Fibroblast of lung (primary cell): ENCODE measurements at places on chromosomes 11 and 22.

- no peak overlapping the region for H3K4me3 ChIP-seq
- H3K36me3 ChIP-seq = no peaks in the 10 kb centered on the region
- no peaks in the 10 kb centered on the region for H3K4me1 ChIP-seq
- H3K27me3 ChIP-seq = no peaks in the 10 kb centered on the region
These were observed 231.3 kb upstream of the B3GAT1 start for GRCh38 chr11:134643115-134644012.

GRCh38 chr11:61579676-61580270 is 1.1 kb downstream of the SYT7 start:
- DNase-seq = no peak
- H3K27me3 ChIP-seq = peaks cover 16% of the 10 kb centered on the region
- no peak overlapping the region for H3K4me3 ChIP-seq
- H3K4me1 ChIP-seq = no peaks in the 10 kb centered on the region
- no peaks in the 10 kb centered on the region for H3K36me3 ChIP-seq

DNA sequence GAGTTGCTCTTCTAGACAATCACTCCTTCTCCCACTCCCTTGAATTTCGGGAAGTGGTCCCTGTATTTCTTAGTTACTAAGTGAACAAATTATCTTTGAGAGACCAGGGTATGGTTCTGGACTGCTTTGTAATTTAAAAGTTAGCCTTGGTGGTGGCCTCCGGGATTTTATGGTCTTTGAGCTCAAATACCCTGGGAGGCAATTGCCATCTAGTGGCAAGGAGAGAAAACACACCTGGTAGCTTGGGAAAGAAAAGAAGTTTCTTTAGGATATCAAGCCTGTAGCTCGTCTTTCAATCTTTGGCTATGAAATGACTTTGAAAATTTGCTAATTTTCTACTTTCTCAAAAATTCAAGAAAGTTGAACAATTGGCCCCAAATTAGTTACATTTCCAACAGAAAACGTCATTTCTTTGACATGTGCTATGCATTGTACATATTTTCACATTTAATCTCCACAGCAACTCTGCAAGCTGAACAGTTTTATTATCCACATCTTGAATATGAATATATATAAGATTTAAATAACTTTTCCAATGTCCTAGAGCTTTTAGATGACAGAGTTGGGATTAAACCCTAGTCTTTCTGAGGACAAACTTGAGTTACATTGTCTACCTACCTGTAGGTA is 39.1 kb downstream of the MMP27 start:
- H3K36me3 ChIP-seq = no peaks in the 10 kb centered on the region
- no peaks in the 10 kb centered on the region for H3K4me1 ChIP-seq
- no peaks in the 10 kb centered on the region for H3K27me3 ChIP-seq
- DNase-seq = peak; percentile 70
- no peak overlapping the region for H3K27ac ChIP-seq

DNA sequence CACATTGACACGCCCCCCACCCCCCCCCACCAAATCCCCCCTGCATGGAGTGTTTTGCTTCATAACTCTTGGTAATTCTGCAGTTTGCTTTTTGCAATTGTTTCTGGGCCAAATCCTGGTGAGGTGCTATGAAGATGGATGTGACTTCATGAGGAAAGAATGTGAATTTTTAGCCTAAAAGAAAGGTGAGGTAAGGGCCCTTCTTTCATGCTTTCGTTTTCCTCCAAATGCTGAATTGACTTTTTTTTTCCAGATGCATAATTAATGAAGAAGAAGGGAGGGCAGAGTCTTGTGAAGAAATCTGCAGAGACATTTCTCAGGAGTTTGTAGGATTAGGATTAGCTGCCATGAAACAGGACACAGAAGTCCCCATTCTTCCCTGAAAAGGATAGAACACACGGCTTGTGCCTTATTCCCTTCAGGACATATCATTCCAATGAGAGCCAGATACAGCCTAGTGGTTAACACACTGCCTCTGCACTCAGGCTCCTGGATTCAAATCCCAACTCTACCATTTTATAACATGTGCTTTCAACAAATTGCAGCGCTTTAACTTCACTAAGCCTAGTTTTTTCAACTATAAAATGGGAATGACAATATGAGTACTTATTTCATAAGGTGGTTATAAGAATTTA is 19.6 kb upstream of the TBCEL start:
- H3K4me3 ChIP-seq = no peak overlapping the region
- no peaks in the 10 kb centered on the region for H3K4me1 ChIP-seq
- H3K27ac ChIP-seq = no peak overlapping the region
- H3K27me3 ChIP-seq = no peaks in the 10 kb centered on the region

- no peaks in the 10 kb centered on the region for H3K4me1 ChIP-seq
- no peak for DNase-seq
These were observed 9.4 kb upstream of the IGSF9B start for GRCh38 chr11:133966172-133966651.

GRCh38 chr11:44017443-44018126 is 30.2 kb upstream of the ACCSL start:
- no peaks in the 10 kb centered on the region for H3K27me3 ChIP-seq
- peaks cover 30% of the 10 kb centered on the region for H3K4me1 ChIP-seq
- H3K27ac ChIP-seq = no peak overlapping the region
- DNase-seq = no peak

GRCh38 chr22:37259540-37260029 is 15.5 kb upstream of the RAC2 start:
- peak; percentile 61 for DNase-seq
- H3K27me3 ChIP-seq = peaks cover 32% of the 10 kb centered on the region
- H3K36me3 ChIP-seq = no peaks in the 10 kb centered on the region
- no peak overlapping the region for H3K27ac ChIP-seq
- H3K4me1 ChIP-seq = no peaks in the 10 kb centered on the region
- H3K4me3 ChIP-seq = peak overlapping the region; percentile 4

GRCh38 chr11:1691878-1692707 is 4.9 kb upstream of the KRTAP5-6 start:
- no peak overlapping the region for H3K27ac ChIP-seq
- no peaks in the 10 kb centered on the region for H3K4me1 ChIP-seq
- H3K36me3 ChIP-seq = no peaks in the 10 kb centered on the region
- H3K27me3 ChIP-seq = peaks cover 7% of the 10 kb centered on the region
- no peak for DNase-seq

- H3K4me1 ChIP-seq = no peaks in the 10 kb centered on the region
- no peak for DNase-seq
- no peak overlapping the region for H3K4me3 ChIP-seq
- H3K36me3 ChIP-seq = peaks cover 14% of the 10 kb centered on the region
- peaks cover 1% of the 10 kb centered on the region for H3K27me3 ChIP-seq
These were observed 2.3 kb downstream of the GPHA2 start for GRCh38 chr11:64933213-64933934.

- H3K27ac ChIP-seq = no peak overlapping the region
- DNase-seq = no peak
- H3K36me3 ChIP-seq = no peaks in the 10 kb centered on the region
These were observed 14.9 kb upstream of the PPFIA1 start for GRCh38 chr11:70255477-70256116.

DNA sequence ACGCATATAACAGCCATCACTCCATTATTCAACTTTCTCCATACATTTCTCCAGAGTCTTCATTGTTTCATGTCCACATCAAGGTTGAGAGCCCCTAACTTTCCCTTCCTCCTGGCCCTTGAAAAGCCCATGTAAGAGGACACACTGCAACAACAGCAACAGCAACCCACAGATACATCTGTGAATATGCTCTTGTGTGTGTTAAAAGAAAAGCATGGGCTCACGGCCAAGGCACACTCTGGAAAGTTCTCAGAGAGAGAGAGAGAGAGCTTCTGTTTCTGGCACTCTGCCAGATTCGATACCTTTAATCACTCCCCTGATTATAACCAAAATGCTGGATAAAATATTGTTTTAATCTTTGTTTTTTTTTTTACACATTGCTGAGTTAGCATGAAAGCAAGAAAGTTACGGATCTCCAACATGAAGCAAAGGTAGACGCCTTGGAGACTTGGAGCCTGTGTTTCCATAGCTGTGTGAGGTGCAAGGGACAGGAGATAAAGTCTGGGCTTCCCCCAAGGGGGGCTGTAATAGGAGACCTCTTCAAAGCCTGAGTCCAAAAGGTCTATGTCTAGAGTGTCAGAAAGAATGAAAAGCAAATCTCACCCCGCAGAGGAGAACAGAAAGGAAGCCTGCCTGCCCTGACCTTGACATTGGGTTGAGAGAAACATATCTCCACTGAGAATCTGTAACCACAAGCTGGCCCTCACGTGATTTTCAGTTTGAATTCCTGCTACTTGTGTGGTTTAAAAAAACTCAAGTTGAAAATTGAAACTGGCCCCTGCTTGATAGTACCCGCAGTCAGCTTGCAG is 33.7 kb upstream of the MPPED1 start:
- no peaks in the 10 kb centered on the region for H3K4me1 ChIP-seq
- no peaks in the 10 kb centered on the region for H3K36me3 ChIP-seq
- no peak overlapping the region for H3K4me3 ChIP-seq
- peaks cover 4% of the 10 kb centered on the region for H3K27me3 ChIP-seq
- no peak overlapping the region for H3K27ac ChIP-seq

DNA sequence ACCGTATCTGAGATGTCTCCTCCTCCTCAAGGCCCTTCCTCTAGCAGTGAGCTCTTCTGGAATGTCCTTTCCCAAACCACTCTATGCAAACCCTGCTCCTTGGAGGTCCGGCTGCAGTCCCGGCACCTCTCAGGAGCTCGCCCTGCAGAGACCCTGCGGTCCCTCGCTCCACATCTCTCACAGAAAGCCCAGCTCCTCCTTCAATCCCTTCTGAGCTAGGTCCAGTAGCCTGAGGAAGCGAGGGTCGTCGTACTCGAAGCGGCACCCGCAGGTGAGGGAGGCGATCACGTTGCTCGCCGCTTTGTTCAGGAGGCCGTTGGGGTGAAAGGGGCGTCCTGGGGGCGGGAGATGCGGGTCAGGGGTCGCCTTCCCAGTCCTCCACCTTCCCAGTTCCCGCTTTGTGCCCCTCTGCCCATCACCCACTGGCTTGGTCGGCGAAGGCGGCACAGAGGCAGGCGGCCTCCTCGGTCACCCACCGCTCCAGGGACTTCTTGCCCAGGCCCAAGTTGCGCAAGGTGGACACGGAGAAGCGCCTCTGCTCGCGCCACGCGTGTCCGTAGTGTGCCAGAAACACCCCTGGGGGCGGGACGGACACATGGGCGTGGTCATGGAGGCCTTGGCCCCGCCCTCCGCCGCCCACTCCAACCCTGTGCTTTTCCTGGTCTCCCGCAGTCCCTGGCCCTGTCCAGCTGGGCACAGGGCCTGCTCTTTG is 21.5 kb upstream of the CYP2D6 start:
- no peaks in the 10 kb centered on the region for H3K4me1 ChIP-seq
- no peaks in the 10 kb centered on the region for H3K36me3 ChIP-seq
- no peak overlapping the region for H3K27ac ChIP-seq
- no peak for DNase-seq
- no peaks in the 10 kb centered on the region for H3K27me3 ChIP-seq

GRCh38 chr11:211295-211694 is 3.8 kb downstream of the RIC8A start:
- peak overlapping the region; percentile 96 for H3K27ac ChIP-seq
- H3K4me1 ChIP-seq = peaks cover 18% of the 10 kb centered on the region
- H3K4me3 ChIP-seq = no peak overlapping the region
- no peak for DNase-seq
- peaks cover 44% of the 10 kb centered on the region for H3K36me3 ChIP-seq

- no peak overlapping the region for H3K27ac ChIP-seq
- no peaks in the 10 kb centered on the region for H3K27me3 ChIP-seq
- no peak overlapping the region for H3K4me3 ChIP-seq
- no peaks in the 10 kb centered on the region for H3K36me3 ChIP-seq
- peaks cover 11% of the 10 kb centered on the region for H3K4me1 ChIP-seq
These were observed 6.2 kb downstream of the SRSF8 start for GRCh38 chr11:95072948-95073347.

- no peaks in the 10 kb centered on the region for H3K27me3 ChIP-seq
- no peak overlapping the region for H3K27ac ChIP-seq
- no peak for DNase-seq
- peaks cover 5% of the 10 kb centered on the region for H3K36me3 ChIP-seq
These were observed 10.0 kb downstream of the RHOG start for GRCh38 chr11:3830730-3831129.

- H3K36me3 ChIP-seq = peaks cover 7% of the 10 kb centered on the region
- DNase-seq = no peak
- no peaks in the 10 kb centered on the region for H3K27me3 ChIP-seq
- no peak overlapping the region for H3K27ac ChIP-seq
- H3K4me1 ChIP-seq = no peaks in the 10 kb centered on the region
These were observed 37.0 kb downstream of the ARHGAP1 start for GRCh38 chr11:46663277-46663940.

GRCh38 chr11:11155962-11156815 is 196.9 kb downstream of the CSNK2A3 start:
- no peak overlapping the region for H3K27ac ChIP-seq
- H3K36me3 ChIP-seq = no peaks in the 10 kb centered on the region
- peaks cover 7% of the 10 kb centered on the region for H3K27me3 ChIP-seq
- no peak for DNase-seq
- H3K4me3 ChIP-seq = no peak overlapping the region
- no peaks in the 10 kb centered on the region for H3K4me1 ChIP-seq

DNA sequence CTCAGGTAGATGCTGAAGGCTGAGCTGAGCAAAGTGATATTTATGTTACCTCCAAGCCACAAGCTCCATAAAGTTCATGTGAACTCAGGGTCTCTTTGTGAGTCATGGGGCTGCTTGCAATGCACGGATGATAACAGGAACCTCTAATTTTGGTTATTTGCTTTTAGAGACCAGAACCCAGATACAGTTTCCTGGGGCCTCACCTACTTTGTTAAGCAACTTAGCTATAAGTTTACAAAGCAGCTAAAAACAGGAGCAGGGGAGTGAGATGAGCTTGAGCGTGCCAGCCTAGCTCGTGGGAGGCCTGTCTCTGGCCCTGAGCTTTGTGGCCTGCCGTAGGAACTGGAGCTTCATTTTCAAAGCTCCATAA is 29.2 kb downstream of the SREBF2 start:
- H3K27me3 ChIP-seq = no peaks in the 10 kb centered on the region
- peaks cover 2% of the 10 kb centered on the region for H3K36me3 ChIP-seq
- H3K4me1 ChIP-seq = peaks cover 7% of the 10 kb centered on the region
- no peak overlapping the region for H3K4me3 ChIP-seq
- DNase-seq = peak; percentile 18
- H3K27ac ChIP-seq = no peak overlapping the region

DNA sequence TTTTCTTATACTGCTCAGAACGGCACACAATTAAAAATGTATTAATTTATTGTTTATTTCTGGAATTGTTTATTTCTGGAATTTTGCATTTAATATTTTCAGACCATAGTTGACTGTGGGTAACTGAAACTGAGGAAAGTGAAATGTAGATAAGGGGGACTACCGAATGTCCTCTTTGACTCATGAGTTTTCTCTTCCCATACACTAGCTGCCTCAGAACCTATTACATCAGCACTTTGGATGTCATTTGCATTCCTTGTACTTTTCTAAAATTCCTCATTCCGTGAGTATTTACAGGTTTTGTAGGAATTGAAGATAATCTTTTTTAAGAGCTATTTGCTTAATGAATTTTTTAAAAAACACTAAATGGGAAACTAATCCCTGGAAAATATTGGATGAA is 29.8 kb downstream of the ZC3H12C start:
- H3K27me3 ChIP-seq = no peaks in the 10 kb centered on the region
- H3K36me3 ChIP-seq = no peaks in the 10 kb centered on the region
- no peak overlapping the region for H3K27ac ChIP-seq
- peak; percentile 36 for DNase-seq

DNA sequence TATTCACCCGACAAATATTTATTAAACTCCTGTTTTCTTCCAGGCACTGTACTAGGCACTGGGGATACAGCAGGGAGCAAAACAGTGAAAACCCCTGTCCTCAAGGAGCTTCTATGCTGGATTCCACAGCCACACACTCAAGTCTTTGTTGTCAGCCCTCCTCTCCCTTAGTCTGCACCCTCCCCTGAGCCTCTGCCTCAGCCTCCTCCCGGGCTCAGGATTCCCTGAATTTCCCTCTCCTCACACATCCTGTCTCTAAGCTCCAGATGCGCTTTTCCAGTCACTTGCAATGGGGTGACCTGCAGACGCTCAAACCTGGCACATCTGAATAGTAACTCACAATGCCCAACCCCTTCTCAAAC is 13.5 kb upstream of the TUB start:
- H3K4me3 ChIP-seq = no peak overlapping the region
- DNase-seq = no peak
- H3K27me3 ChIP-seq = peaks cover 2% of the 10 kb centered on the region
